CD8-positive, alpha-beta T cell (primary cell): ENCODE measurements at places on chromosomes 16 and 17.

- DNase-seq, result peak; percentile 39
These were observed 77.7 kb upstream of the GNG13 start for GRCh38 chr16:878072-878784.

DNA sequence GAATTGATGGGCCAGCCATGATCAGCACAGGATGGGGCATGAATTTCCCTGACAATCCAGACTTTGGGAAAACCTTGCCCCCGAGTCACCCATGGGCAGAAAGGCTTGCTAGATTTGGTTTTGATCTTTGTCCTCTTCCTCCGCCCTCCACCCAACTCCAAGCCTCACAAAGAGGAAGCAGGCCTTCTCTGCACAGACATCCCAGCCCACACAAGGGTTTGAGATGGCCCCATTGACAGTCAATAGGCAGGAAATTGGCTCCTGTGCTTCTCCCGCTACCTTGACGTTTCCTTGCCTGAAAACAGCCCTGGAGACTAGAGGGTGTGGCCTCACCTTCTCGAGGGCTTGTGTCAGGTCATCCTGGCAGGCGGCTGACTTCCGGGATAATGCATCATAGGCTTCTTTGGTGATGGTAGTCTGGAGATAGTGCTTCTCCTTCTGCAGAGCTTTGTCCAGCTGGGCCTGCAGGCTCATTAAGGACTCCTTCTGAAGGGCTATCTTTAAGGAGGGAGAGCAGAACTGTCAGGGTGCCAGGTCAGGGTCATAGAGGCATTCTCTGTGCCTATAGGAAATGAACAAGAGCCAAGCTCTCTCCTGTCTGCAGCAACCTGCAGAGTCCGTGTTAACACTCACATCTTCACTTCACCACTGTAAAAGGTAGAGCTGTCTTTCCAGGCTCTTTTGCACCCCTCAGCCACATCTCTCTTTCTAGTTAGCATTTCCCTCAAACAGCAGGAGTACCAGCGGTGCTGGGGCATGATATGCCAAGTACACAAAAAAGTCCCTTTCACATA lies 32.2 kb downstream of the DHX38 start:
- no peak for DNase-seq

DNA sequence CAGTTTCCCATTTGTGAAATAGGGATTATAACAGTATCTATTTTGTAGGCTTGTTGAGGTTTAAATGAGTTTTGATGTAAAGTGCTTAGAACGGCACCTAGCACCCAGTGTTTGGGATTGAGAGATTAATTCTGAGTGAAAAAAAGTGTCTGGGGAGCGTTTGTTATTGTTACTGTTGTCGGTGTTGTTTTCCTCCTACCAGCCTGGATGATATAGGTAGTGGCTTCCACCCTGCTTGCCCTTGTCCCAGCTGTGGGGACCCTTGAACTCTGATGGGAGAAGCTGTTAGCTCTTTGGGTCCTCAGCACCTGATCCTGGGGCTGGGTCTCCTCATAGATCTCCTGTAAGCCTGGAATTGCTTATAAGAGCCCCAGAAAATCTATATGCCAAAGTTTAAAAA lies 4.9 kb downstream of the FMNL1 start:
- no peak for DNase-seq

DNA sequence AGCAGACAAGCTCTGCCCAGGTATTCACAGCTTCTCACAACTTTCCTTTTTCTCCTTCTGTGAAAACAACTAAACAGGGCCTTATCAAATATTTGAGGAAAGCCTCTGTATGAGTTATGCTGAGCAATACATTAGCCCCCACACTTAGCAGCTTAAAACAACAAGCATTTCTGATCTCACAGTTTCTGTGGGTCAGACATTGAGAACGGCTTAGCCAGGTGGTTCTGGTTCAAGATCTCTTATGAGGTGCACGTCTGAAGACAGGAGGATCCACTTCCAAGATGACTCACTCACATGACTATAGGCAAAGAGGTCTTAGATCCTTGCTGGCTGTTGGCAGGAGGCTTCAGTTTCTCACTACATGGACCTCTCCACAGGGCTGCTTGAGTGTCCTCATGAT lies 181.4 kb upstream of the WSCD1 start:
- DNase-seq, result no peak
